ENCODE measurements at places on chromosomes 4 and X. TPM values are rescaled to one million over a fixed set of nuclear protein-coding genes. Genes with fewer than 3 reads are reported as not detected.

The BANK1 gene
- 0.34 TPM for total RNA-seq

The MAGEA2B gene
- not detected for total RNA-seq

The CENPI gene
- 1.1 TPM for total RNA-seq

The USP26 gene
- total RNA-seq = not detected

The TLR10 gene
- total RNA-seq = under 0.01 TPM

The ARHGEF6 gene
- 2.8 TPM for total RNA-seq

The KLB gene
- total RNA-seq = under 0.01 TPM

The INTS6L gene
- total RNA-seq = 5.8 TPM

The IL3RA gene
- not detected for total RNA-seq

The MUC7 gene
- not detected for total RNA-seq

The ATP2B3 gene
- not detected for total RNA-seq

The PAGE4 gene
- total RNA-seq = not detected

The SYN1 gene
- total RNA-seq = 0.07 TPM

The FAM47E gene
- total RNA-seq = 0.34 TPM

The NEUROG2 gene
- not detected for total RNA-seq

The ALAS2 gene
- total RNA-seq = not detected

The TASL gene
- not detected for total RNA-seq

The SPANXA2 gene
- total RNA-seq = not detected

The GAGE13 gene
- not detected for total RNA-seq

The ZNF718 gene
- total RNA-seq = 11.6 TPM

The GRPR gene
- not detected for total RNA-seq

The GAGE12J gene
- total RNA-seq = not detected

The MAOA gene
- total RNA-seq = 68.0 TPM

The TMPRSS11D gene
- 11.3 TPM for total RNA-seq

The SLC6A14 gene
- total RNA-seq = 19.8 TPM

The CCSER1 gene
- total RNA-seq = 9.6 TPM

The DKK2 gene
- total RNA-seq = not detected

The NALF2 gene
- total RNA-seq = 2.4 TPM

The PPARGC1A gene
- total RNA-seq = under 0.01 TPM

The ARL9 gene
- total RNA-seq = under 0.01 TPM

The INPP4B gene
- 35.6 TPM for total RNA-seq

The FANCB gene
- 2.2 TPM for total RNA-seq

The GPR82 gene
- total RNA-seq = not detected

The CXorf49 gene
- total RNA-seq = not detected

The PTCHD1 gene
- not detected for total RNA-seq

The GRIPAP1 gene
- total RNA-seq = 36.5 TPM

The SMIM14 gene
- total RNA-seq = 22.6 TPM

The GPR78 gene
- total RNA-seq = 0.07 TPM

The EPGN gene
- total RNA-seq = 116 TPM

Data from nasal cavity respiratory epithelium epithelial cell of viscerocranial mucosa (primary cell).